ENCODE measurements at places on chromosomes 2 and 18.

DNA sequence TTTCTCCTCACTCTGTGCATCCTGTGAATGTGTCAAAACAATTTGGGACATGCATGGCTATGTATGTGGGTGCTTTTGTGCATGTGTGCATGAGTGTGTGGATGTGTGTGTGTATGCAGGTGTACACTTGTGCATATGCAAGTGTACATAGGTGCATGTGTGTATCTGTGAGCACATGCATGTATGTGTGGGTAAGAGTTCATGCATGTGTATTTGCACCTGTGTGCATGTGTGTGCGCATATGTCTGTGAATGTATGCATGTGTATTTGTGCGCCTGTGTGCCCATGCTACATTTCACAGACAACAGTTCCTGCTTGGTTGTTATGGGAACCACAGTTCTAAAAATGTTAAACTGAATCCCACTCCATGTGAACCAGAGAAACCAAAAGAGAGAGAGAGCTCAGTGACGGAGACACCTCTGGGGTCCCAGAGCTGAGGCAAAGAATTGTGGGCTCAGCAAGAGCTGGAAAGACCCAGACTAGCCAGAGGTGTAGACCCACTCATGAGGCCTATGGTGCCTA is 1.9 kb upstream of the FBXO41 start:
- DNase-seq, result no peak

GRCh38 chr2:176780348-176780747 is 432.2 kb upstream of the HNRNPA3 start:
- DNase-seq, result no peak

GRCh38 chr2:241135737-241136136 is 13.5 kb downstream of the PASK start:
- DNase-seq, result no peak

DNA sequence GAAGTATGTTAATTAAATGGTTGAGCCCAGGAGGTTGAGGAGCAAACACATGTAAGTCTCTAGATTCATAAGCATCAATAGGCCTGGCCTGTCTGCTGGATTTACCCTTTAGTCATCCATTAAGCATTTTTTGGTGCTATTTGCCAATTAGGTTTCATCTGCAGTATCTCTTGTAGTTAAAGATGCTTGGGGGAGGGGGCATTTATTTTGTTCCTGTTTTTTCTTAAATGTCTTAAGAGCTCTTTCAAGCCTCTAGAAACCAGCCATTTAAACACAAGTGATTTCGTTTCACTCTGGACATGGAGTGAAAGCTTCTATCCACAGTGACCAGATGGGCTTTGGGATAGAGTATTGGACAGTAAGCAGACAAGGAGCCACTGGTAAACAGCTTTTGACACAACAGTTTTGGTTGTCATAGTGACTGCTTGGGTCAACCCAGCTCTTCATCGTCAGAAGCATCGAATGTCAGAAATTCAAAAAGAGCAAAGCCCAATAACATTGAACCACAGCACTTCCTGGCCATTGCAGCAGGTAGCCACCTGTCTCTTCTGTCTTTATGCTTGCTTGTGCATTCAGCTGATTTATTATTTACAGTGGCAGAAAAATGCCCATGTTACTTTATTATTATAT is 4.9 kb downstream of the QPCT start:
- no peak for DNase-seq

DNA sequence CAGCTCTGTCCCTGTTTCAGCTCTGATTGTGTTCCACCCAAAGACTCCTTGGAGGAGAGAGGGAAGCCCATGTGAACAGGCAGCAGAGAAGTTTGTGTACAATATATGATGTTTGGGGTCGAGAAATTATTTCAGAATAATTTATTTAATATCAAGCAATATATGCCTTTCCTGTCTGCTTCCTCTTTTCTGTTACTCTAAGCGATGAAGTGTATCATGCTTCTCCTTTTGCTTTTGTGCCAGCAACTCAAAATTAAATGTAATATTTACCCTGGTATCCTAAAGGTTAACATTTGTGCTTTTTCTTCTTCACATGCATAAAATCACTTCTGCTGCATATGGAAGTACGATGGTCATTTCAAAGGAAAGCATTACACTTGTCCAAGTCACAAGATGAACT is 2.4 kb upstream of the NTSR2 start:
- DNase-seq, result no peak
